ENCODE measurements at places on chromosomes 12 and 14.

GRCh38 chr12:47811072-47811396 lies 8.7 kb downstream of the HDAC7 start:
- DNase-seq = no peak

DNA sequence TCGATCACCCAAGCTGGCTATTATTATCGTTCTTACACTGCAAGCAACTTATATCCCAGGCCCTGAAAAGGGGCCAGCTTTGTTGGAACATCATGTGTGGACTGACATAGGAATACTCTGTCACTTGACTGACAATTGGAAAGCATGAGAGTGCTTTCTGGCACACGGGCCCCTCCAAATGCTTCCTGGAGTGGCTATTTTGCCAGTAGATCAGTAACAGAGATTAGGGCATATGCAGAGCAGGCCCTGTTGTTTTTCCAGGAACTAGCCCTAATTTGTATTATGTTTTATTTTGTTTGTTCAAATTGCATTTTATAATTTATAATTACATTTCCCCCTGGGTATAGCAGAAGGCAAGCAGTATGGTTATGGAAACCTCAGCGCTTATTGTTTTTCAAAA lies 170.1 kb upstream of the FRMD6 start:
- DNase-seq = no peak

DNA sequence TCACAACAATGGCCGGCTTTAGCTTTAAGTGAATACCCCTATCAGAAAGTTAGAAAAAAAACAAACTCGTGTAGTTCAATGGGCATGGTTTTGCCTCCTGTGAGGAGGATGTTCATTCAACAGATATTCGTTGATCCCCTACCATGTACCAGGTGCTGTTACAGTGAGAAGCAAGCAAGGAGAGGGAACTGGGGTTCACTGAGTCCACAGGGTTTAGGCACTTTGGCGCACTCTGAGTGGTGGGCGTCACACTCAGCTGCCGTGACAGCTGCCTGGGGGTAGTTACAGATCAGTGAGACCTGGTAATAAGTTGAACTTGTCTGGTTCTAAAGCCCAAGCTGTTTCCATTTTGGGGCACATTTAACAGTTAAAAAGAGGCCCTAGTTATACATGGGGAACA lies 74.2 kb downstream of the PAPOLA start:
- no peak for DNase-seq

GRCh38 chr12:109948368-109948767 lies 47.8 kb downstream of the GIT2 start:
- DNase-seq = no peak

DNA sequence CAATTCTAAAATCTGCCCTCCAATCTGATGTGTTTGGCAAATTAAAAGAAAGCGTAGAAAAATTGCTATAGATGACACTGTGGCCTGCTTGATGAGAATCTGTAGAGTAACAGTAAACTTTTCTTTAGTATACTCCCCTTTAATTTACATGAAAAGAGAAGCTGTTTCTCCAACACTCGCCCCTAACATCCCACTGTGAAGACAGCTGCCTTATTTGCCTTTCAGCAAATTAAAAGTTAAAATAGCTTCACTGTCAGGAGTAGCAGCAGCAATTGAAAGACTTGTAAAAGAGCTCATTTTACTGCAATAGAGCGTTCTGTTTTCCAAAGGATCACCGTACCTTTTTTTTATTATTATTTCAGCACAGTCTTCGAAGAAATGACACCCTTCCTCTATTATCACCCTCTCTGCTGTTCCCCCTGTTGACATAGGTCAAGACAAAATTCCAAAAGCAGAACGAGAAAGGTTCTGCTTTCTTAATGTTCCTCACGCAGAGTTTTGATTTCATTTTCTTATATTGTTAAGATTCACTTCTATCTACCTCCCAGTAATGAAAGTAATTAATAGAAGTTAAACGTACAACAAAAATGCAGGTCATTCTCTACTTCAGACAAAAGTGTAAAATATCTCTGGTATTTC lies 153.5 kb upstream of the USP15 start:
- no peak for DNase-seq

- DNase-seq = no peak
Observed at GRCh38 chr12:54368025-54368708, 3.9 kb upstream of the GPR84 start.

DNA sequence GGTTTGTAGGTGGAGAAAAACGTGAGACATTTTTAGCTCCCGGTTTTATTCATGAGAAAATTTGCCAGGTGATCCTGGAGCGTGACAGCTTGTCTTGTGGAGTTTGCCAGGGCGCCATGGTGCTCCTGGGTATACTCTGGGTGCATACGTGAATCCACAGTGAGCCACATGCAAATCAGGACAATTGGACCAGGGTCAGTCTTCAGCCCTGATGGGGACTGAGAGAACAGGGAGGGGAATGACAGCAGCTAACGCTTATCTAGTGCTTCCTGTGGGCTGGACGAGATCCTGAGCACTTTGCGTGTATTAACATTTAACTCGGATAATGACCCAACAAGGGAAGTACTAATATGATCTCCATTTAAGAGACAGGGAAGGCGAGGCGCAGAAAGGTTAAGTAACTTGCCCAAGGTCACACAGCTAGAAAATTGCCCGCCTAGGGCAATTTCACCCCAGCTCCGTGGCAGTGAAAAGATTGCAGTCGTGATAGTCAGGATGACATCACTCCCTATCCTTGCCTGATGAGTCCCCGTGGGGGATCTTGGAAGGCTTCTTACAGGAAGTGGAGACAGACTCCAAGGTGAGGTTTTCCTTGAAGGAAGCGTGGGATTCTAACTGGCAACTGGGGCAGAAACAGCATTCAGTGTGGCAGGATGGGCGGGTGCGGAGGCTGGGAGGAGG lies 118.4 kb upstream of the NCOR2 start:
- DNase-seq = no peak

DNA sequence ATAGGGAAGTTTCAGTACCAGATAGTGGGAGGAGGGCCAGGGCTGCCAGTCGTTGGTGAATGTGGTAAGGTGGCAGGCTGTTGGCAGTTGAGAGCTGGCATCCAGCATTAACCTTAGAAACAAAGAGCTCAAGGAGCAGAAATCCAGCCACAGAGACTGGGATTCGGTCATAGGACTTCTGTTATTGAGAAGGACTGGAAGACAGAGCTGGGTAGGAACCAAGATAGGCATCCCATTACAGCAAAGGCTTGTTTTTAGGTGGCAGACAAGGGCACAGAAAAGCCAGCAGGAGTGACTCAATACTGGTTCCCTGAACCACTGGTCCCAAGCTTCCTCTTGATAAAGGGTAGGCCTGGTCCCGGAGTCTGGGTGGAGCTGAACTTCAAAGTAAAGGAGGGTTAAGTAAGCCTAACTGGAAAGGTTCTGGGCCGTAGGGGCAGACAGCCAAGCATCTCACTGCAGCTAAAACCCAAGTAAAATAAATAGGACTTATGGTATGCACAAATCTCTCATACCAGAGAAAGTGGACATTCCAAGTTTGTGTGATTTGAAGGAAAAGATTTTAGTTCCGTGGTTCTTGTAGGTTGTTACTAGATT lies 147.9 kb downstream of the ETV6 start:
- no peak for DNase-seq

DNA sequence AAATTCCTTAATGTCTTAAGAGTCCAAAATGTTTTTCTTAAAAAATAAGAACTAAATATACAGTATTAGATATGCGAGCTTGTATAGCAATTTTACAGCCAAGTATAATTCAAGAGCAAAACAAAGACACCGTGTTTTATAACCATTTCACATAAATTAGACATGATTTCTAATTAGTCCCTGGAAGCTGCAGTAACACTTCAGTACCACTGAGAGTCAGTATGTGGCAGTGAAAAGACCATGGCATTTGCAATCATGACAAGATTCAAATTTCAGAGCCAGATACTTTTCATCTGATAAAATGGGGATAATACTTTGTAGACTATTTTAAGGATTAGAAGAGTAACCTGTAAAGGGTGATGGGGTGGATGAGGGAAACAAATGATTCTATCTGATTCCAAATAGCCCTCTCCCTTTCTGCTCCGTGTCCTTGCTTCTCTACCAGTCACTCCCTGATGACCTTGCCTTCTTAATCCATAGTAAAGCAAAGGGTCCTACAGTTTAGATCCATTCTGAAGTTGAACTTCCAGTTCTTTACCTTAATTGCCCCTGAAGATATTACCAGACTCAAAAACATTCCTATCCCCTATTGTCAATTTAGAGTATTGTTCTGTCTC lies 145.4 kb upstream of the ABCD2 start:
- peak; percentile 59 for DNase-seq

- no peak for DNase-seq
Observed at GRCh38 chr12:119828300-119828699, 48.8 kb downstream of the CIT start.

DNA sequence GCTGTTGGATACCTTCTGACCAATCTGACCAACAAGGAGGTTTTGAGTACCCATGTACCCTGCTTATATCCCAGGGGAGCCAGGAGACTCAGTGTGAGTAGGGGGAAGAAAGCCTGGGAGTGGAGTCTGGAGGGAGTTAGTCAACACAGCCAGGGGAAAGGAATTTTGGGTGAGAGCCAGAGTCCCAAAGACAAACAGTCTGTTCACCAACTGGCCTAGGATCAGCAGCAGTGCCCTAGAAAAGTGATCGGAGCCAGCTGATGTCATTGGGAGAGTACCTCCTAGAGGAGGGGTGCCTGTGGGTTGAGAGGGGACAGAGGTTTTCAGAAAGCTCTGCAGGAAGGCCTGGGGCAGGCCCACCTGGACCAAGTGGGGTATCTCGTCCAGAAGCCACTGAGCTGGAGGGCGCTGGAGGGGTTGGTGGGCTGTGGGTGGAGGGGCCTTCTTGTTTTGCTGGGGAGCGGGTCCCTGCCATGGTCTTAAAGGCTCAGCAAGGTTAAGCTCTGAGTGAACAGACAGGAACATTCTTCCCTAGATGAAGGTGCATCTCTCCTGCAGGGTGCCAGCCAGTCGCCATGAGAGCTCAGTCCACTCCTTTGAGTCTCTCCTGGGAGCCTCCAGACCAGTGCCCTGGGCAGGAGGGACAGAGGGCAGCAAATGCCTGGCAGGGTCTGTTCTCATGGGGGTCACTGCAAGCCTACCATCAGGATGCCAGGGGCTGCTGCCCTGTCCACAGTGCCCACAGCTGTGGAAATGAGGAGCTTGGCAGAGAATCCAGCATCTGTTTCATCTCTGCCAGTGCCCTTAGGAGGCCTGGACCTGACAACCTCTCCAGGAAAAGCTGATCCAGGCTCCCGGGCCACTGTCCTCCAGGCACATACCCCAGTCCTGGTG lies 63.6 kb downstream of the CHGA start:
- peak; percentile 68 for DNase-seq

DNA sequence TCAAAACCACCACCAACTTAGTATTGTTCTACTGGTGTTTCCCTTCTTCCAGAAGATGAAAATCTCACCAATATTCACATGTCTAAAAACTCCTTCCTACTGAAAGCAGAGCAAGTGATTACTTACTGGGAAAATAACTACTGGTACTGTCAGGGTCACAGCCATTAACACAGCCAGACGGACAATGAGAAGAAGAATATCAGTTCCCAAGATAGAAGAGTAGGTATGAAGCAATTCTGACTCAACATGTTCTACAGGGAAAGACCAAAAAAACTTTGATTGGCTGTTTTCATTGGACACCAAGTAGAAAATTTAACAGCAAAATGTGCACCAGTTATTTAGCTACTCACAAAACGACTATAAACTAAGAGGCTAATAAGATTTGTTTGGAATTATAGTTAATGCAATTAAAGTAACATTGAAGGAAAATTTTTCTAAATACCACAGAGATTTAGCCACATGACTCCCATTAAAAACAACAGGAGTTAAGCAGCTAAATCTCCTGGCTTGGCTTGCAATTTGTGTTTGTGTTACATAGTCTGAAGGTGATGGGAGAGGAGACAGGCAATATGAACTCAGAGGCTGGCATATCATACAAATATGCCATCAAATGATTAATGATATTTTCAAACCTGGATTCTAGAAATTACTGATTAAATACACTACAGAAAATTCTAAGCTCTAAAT lies 9.5 kb downstream of the SLC38A2 start:
- no peak for DNase-seq

- peak; percentile 15 for DNase-seq
Observed at GRCh38 chr12:99767809-99768208, 120.3 kb downstream of the GARIN6 start.

DNA sequence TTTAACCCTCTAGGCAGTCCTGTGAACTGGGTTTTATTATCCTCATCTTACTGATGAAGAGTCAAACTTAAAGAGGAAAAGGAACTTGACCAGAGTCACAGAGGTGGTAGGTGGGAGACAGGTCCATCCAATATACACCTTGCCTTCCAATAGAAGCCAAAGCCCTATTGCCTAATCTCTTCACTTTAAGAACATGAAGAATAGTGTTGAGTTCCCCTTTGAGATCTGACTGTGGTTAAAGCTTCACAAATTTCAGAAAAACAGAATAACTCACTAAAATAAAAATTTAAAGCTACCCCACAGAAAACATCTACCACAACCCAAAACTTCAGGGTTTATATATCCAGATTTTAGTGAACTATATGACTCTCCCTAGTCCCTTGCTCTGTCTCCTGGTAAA lies 115.4 kb downstream of the ETV6 start:
- no peak for DNase-seq

DNA sequence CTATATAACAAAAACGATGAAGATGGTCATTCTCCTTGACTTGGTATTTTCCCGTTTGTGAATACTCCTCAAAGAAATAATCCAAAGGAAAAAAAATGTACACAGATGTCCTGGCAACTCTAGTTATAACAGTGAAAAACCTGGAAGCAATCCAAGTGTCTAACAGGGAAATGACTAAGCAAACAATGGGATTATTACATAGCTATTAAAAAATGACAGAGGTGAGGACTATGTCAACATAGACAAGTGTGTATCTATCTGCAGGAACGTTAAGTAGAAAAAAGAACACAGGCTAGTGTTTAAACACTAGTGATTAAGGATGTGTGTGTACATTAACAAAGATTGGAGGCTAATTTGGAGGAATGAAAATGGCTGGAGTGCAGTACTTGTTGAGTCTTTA lies 5.9 kb upstream of the APOLD1 start:
- no peak for DNase-seq

- DNase-seq = peak; percentile 54
Observed at GRCh38 chr12:50507930-50508329, 3.1 kb downstream of the DIP2B start.

GRCh38 chr14:95331708-95332408 lies 12.2 kb upstream of the CLMN start:
- DNase-seq = no peak

- DNase-seq = no peak
Observed at GRCh38 chr14:34237677-34238076, 224.4 kb downstream of the SPTSSA start.

- DNase-seq = no peak
Observed at GRCh38 chr14:59460378-59460777, 4.8 kb downstream of the GPR135 start.

All from Ammon's horn (tissue), 1 donor.